ENCODE measurements at places on chromosomes 11 and 22.

GRCh38 chr11:70532066-70532440 is 133.7 kb downstream of the CTTN start:
- no peak for DNase-seq

DNA sequence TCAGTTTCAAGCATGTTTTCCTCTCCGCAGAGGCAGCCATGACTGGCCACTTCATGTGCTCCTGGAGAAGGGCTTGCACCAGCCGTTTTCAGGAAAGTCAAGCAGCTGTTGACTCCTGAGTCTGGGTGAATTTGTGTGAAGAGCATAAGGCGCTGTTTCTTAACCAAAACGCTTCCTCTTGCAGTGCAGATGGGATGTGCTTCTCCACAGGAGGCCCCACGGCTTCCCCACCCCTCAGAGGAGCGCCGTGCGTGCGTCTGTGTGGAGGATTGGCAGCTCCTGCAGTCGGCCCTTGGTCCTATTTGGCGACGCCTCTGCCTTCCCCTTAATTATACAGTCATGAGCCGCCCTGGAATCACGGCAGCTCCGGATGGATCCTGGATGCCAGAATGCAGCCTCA is 54.1 kb upstream of the B3GAT1 start:
- DNase-seq = peak; percentile 30

GRCh38 chr11:125943661-125944349 is 2.0 kb upstream of the VSIG10L2 start:
- DNase-seq = no peak

DNA sequence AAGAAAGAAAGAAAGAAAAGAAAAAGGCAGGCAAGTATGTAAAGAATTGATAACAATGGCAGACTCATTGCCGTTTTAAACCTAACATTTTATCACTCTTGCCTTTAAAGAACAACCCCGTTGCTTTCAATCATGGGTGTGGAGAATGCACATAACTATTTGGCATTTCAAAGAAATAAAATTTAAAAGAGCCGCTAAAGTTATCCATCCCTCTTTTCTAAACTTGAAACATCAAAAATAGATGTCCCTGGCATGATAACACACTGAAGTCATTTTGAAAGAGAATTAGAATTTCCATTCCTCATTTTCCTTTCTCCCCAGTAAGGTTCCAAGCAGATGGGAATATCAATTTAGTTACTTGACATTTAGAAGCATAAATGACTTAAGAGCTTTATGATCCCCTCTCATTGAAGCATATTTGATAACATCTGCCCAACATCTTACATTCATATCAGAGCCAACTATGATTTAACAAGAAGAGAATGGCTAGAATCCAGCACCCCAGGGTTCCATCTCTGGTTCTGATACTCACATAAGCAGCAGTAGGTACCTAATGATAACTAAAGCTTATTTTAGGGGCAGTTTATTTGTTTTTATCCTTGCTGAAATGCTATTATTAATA is 529.6 kb upstream of the LRRC4C start:
- no peak for DNase-seq

GRCh38 chr11:8338138-8338537 is 74.5 kb upstream of the LMO1 start:
- DNase-seq = no peak

DNA sequence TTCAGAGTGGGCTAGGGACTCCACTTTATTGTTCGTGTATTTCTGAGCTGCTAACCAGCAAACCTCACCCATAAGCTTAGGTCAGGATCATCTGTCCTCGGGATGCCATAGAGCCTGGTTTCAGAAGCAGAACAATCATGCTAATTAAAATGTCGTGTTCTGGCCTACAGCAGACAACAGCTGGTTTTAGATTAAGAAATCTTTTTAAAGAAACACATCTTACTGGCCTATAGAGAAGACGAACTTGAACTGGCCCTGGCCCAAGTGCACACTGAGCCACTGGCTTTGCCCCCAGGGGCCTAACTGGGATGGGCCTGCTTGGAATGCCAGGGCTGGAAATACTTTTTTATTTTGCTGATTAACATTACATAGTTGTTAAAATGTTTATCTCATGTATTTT is 63.2 kb downstream of the ALX4 start:
- no peak for DNase-seq

DNA sequence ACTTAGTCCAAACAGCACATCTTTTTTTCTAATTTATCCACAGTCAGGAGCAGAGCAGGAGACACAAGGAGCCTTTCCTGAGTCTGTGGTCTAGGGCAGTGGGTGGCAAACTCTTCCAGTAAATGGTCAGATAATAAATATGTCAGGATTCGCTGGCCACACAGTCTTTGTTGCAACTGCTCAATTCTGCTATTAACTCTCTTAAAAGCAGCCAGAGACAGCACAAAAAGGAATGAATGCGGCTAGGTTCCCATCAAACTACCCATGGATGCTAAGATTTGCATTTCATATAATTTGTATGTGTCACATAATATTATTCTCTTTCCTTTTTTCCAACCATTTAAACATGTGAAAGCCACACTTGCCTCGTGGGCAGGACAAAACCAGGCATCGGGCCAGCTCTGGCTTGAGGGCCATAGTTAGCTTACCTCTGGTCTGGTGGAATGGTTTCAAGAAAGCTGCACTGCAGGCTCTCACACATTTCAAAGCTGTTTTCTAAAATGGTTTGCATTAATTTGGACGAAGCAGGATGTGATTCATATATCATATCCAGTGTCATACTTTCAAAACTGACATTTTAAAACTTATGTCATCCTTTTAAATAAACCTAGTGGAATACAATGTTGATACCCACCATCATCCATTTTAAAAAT is 64.7 kb upstream of the CD5 start:
- no peak for DNase-seq

GRCh38 chr11:71118671-71119250 is 133.6 kb downstream of the SHANK2 start:
- DNase-seq = no peak

DNA sequence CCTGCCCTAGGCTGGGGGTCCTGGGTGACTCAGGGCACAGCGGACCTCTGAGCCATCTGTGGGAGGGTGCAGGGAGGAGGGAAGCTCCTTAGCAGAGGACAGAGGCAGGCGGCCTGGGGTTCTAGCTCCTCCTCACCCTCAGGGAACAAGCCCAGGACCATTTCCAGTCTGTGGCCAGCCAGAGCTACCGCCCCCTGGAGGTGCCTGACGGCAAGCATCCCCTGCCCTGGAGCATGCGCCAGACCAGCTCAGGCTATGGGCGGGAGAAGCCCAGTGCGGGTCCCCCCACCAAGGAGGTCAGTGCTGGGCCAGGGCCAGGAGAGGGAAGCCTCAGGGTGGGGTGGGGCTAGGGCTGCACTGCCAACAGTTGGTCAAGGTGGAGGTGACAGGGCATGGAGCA is 26.0 kb upstream of the LRRC10B start:
- no peak for DNase-seq

DNA sequence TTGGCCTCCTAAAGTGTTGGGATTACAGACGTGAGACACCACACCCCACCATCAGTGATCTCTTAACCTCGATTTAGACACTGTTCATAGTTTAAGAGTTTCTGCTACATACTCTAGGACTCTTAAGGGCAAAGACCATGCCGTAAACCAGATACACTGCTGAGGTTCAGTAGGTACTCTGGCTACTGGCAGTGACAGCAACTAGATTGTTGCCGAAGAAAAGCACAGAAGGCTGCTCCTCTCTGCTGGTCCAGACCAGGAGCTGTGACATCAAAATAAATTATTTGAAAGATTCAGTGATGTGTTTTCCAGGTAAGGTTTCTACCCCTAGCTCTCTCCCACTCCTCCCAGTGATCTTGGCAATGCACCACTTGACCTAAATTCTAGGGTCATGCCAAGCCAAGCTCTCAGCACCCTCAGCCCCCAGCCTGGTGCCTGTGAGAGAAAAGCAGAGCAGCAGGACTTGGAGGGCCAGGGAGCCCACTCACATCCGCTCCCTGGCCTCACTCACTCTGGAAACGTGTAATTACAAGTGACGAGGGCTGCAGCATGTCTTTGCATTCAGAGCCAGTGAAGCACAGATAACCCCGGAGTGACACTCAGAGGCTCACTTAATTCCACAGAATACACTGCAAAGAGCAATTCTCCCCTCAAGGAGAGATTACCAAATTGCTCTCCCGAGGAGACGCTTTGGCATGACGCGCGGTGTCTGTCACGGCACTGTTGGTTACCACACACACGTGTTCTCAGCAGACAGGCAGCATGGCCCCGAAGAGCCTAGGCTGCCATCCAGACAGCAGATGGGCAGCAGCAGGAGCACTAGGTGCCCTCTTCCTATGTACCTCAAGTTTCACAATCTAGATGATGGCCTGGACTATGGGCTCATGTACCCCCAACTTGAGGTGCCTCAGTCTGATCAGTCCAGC is 96.9 kb upstream of the PITPNB start:
- no peak for DNase-seq

- DNase-seq = no peak
These were observed 316.1 kb downstream of the TMEM135 start for GRCh38 chr11:87353771-87354345.

- no peak for DNase-seq
These were observed 8.4 kb upstream of the ARHGAP20 start for GRCh38 chr11:110720431-110721275.

DNA sequence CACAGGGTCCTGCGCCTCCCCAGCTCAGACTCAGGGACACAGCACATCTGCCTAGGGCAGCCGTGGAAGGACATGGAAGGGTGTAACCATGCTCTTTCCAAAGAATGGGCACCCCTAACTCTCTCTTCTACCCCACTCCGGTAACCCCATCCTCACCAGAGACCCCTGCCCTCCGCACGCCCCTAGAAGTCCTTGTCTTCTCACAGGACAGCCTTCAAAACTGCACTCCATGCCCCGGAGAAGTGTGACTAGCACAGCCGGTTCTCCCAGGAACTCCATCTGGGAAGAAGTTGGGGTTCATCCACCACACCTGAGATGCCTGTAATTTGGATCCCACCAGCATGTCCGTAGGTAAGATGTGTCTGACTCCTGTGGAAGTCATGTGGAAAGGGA is 25.0 kb downstream of the P2RY2 start:
- DNase-seq = no peak

DNA sequence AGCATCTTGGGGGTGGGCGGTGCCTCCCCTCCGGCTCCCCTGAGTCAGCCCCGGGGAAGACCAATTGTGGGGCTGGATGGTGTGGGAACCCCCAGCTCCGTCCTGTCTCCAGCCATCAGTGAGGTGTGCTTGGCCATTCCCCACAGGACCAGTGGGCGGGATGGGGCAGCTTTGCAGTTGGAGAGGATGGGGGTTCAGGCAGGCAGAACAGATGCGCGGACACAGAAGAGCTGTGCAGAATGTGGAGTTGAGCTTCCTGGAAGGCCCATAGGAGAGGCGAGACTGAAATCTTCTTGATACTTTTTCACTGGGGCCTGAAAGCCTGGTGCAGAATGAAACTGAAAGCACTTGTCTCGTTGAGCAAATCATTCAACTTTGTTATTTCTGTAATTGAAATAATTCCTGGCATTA is 23.8 kb downstream of the PARVB start:
- DNase-seq = no peak

GRCh38 chr22:46070215-46070802 is 80.0 kb upstream of the PPARA start:
- no peak for DNase-seq

DNA sequence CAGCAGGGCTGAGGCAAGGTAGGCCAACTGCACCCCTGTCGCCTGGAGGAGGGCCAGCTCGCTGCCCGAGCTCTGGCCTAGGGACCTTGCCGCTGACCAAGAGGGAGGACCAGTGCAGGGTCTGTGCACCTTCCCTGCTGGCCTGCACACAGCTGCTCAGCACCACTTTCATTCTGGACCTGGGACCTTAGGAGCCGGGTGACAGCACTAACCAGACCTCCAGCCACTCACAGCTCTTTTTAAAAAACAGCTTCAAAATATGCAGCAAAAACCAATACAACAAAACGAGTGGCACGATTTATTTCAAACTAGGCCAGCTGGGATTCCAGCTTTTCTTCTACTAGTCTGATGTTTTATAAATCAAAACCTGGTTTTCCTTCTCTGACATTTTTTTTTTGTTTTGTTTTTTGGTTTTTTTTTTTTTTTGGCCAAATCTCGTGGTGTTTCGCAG is 18.0 kb downstream of the RSPH14 start:
- DNase-seq = no peak

DNA sequence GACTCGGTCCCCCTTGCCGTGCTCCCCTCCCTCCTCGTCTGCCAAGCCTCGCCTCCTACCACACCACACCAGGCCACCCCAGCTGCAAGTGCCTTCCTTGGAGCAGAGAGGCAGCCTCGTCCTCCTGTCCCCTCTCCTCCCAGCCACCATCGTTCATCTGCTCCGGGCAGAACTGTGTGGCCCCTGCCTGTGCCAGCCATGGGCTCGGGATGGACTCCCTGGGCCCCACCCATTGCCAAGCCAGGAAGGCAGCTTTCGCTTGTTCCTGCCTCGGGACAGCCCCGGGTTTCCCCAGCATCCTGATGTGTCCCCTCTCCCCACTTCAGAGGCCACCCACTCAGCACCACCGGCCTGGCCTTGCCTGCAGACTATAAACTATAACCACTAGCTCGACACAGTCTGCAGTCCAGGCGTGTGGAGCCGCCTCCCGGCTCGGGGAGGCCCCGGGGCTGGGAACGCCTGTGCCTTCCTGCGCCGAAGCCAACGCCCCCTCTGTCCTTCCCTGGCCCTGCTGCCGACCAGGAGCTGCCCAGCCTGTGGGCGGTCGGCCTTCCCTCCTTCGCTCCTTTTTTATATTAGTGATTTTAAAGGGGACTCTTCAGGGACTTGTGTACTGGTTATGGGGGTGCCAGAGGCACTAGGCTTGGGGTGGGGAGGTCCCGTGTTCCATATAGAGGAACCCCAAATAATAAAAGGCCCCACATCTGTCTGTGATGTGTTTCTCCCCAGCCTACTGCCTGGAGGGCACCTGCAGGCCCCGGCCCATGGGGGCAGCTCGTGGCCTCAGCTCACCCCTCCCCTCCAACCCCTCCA is 29.8 kb downstream of the CAPN1 start:
- no peak for DNase-seq

DNA sequence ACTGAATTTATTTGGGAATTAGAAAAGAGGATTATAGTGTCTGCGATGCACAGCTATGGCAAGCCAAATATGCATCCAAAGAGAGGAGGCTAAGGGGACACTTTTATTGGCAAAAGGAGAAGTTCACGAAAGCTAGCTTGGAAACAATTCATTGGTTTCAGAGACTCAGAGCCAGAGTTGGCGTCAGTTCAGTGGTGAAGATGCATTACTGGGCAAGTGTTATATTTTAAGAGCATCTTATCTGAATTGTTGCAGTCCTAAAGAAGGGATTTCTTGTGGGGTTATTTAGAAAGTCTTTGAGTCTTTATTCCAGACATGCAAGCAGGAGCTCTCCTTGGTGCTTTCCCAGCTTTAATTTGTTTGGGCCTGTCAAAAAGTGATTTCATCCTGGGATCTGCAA is 15.0 kb downstream of the CLDN5 start:
- no peak for DNase-seq

GRCh38 chr11:73143126-73143838 is 1.2 kb upstream of the FCHSD2 start:
- no peak for DNase-seq
